ENCODE measurements at places on chromosomes 5 and 9. TPM values are rescaled to one million over a fixed set of nuclear protein-coding genes. Genes with fewer than 3 reads are reported as not detected.

GRCh38 chr9:137087409-137087925 lies 682 bp downstream of the MAN1B1 start:
- no peak for DNase-seq

- no peak for DNase-seq
These were observed 32.4 kb downstream of the GNAQ start for GRCh38 chr9:77999231-77999631.

DNA sequence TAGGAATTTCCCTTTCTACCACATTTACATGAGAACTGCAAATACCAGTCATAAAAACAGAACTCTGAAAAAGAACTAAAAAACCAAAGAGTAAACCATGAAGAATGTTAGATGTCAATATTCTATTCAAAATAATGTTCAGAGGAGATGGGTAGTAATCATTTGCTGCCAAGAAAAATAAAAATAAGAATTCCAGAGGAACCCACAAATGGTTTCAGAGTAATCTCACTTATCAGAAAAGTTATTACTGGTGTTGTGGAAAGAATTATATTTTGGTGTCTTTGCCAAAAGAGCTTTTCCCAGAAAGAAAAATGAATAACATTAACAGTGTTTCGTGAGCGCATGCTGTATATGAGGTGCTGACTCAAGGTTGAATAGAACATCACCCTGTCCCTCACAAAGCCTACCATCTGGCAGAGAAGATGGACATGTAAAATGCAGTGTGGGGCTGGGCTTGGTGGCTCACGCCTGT lies 35.6 kb downstream of the GPR21 start:
- DNase-seq, result no peak

DNA sequence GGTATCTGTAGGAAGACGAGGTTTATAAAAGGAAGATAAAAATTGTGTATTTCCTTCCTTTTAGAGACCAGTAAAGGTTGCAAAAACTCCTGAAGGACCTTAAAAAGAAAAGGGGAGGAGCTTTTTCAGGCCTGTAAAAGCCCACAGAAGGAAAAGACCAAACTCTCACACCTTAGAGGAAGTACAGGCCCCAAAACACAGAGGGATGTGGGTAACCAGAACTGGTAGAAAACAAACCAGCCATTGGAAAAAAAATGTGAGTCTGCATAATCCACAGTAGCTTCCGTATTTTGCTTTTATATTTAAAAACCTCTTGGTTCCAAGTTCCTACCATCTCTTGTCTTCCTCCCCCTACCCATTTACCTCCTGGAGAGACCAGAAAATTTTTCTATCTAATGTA lies 8.5 kb downstream of the GIN1 start:
- no peak for DNase-seq

DNA sequence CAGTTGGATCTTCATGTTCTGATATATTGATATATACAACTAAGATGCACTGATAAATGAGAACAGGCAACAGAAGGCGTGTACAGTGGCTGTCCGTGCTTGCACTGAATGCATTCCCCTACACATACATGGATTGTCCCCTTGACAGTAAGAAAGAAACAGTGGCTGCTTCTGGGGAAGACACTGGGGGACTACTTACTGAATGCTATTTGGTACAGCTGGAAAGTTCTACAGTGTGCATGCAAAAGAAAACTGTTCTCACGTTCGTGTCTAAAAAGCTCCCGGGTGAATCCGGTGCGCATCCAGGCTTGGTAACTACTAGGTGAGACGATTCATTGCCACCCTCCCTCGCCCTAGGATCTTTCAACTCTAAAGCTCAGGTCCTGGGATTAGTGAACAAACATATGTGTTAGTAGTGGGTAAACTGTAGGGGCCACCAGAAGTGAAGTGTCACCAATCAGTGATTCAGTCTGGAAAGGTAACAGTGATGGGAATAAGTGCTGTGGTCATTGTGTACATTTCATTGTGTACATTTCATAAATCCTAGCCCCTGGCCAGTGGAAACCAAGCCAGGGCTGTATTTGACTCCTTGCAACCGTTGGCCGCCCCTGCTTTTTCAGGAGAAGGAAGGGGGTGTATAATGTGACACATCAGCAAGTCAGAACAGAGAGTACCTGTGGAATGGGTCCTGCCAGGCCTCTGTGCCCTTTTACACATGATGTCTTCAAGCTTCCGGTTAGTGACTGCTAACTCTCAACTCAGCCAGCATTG lies 46.3 kb upstream of the BOD1 start:
- no peak for DNase-seq

DNA sequence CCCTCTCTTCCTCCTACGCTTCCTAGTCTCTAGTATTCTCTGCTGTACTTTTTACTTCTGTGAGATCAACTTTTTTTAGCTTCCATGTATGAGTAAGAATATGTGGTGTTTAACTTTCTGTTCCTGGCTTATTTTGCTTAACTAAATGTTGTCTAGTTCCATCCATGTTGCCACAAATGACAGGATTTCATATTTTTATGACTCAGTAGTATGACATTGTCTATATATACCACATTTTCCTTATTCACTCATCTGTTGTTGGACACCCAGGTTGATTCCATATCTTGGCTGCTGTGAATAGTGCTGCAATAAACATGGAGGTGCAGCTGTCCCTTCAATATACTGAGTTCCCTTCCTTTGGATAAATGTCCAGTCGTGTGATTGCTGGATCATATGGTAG lies 34.8 kb downstream of the FGD3 start:
- DNase-seq, result no peak

DNA sequence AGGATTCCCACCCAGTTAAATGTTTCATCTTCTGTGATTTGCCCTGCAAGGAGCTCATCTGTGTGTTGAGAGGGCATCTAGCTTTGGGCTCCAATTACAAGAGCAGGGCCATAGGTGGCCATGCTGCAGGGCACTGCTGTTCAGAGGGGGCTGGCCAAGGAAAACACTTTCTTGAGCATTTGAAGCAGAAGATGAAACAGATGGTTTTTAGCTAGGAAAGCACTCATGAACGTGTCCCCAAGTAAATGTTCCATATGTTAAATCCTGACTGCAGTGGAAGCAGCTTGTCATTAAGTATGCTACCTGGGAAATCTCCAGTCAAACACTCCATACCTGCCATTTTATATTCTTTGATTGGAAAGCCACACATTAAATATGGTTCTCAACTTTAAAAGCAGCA lies 176.6 kb downstream of the FBXL7 start:
- no peak for DNase-seq

Gene TMEM215
- not detected for total RNA-seq

- peak; percentile 78 for DNase-seq
These were observed at the start of gene FAM120A for GRCh38 chr9:93450945-93451815. Gene FAM120A (plus strand): TSS chr9:93451685. CDS start chr9:93451916, 231 bp downstream.

DNA sequence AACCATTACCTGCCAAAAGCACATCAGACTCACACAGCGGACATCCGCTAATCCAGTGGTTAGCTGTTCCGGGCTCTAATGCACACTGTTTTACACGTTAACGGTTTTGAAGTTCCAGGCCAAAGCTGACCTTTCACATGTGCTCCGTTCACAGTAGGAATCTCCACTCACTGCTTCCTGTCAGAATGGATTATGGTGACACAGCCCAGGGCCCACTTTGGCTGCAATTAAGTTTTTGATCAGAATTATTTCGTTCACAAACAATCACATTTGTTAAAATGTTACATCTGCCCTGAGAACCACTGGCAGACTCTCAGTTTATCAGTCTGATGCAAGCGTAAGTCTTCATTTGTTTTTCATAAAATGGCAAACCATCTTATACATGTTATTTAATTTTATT lies 30.2 kb upstream of the CATSPER3 start:
- no peak for DNase-seq

Gene GGTA1
- total RNA-seq, result 2.0 TPM

- no peak for DNase-seq
These were observed 6.7 kb downstream of the NRARP start for GRCh38 chr9:137295238-137295811.

DNA sequence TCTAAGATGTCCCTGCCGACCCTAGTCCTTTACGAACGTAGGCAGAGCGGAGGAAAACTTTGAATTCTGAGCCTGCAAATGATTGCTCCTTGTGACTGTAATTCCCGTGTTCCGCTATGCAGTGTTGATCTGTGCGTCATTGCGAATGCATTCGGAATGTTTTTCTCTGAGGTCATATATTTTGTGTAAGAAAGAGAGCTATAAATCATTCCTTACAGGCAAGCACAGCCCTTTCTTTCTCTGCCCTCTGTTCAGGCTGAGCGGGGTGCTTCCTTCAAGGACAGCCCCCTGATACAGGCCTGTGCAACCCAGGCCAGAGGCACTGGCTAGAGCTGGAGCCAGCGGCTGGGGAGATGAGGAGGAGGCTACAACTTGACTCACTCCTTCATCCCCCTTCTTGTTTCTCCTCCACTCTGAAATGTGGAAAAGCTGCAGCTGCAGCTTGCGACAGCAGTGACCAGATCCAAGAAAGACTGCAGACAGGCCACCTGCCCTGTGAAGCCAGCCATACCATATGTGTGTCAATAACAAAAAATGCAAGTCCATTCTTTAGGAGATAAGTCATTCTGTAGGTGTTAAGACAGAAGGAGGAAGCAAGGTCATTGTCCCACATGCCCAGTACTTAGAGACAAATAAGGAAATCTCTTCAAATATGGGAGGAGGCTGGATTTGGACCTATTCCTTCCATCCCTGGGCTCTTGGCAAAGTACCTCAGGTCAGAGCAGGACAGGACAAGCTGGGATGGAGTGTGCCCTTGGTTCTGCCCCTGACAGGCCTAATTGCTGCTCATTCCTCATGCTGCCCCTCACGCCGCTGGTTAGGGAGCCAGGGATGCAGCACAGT lies 345.7 kb upstream of the WWC1 start:
- no peak for DNase-seq

Gene HTR4
- not detected for total RNA-seq

- DNase-seq, result no peak
These were observed 23.1 kb downstream of the POLR1E start for GRCh38 chr9:37508834-37509206.

Gene FAM151B
- total RNA-seq, result 2.9 TPM

DNA sequence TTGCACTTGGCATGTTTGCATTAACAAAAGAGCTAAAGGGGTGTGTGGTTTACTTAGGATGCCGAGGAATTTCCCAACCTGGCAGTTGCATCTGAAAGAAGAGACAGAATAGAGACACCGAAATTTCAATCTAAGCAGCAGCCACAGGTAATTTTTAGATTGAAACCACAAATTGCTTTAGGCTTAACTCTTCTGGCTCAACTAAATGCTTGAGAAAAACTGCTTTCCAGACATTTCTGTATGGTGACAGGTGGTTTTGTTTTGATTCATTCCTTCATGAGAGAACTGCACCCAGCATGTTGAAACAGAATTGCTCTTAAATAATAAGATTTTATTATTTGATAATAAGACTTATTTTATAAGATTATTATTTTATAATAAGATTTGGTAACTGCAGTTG lies 21.5 kb downstream of the SECISBP2 start:
- no peak for DNase-seq

DNA sequence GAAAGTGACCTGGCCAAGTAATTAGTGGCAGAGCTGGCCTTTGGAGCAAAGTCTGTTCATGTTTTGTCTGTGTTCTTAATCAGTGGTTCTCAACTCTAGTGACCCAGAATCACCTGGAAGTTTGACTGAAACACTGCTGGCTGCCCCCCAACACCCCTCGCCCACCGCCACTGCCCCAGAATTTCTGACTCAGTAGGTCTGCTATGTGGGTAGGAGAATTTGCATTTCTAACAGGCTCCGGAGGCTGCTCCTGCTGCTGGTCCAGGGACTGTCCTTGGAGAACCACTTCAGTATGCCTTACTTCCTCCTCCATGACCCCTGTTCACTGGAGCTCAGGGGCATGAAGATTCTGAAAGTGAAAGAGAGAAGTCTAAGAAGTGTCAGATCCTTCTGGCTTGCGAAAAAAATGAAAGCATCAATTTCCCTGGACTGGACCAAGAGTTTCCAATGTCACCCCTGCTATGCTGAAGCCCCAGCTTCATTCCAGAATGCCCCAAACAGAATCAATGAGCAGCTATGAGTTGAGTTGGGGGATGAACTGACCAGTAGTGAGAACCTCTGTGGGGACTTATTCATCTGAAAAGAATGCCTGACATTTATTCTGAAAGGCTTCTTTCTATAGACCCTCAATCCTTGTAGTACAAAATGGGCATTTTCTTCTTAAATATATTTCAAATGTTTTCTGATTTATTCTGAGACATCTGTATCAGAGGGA lies 20.8 kb upstream of the COL15A1 start:
- DNase-seq, result no peak

GRCh38 chr9:92236915-92237314 lies 56.6 kb downstream of the IARS1 start:
- DNase-seq, result no peak

Gene FANCG
- 19.3 TPM for total RNA-seq

DNA sequence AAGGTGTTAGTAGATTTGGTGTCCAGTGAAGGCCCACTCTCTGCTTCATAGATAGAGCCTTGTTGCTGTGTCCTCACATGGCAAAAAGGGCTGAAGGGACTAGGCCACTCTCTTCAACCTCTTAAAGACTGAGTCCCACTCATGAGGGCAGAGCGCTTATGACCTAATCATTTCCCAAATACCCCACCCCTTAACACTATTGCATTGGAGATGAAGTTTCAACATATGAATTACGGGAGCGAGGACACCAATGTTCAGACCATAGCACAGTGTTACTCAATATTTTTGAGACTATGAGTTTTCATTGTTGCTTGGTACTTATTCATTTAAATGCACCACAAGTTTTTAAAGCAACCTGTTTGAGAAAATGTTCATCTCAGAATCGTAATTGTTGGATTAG lies 8.8 kb upstream of the OTULINL start:
- no peak for DNase-seq

Gene PRRX2
- 6.5 TPM for total RNA-seq

DNA sequence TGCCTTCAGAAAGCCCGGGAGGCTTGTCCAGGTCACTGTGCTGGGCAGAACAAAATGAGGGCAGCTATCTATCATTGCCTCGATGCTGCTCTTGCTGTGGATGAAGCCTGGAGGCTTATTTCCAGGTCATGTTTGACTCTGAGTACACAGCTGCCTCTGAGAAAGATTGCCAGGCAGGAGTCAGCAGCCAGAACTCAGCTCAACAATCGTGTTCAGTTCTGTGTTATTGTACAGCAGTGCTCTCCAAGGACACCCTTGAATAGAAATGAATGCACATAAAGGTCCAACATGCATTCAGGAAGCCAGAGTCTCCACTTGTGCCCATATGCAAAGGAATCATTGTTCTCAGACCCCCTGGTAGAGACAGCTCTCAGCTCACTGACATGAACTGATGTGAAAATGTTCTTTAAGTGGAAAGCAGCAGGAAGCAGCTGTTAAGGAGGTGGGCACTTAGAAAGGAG lies 61.7 kb upstream of the ZFR start:
- DNase-seq, result no peak

Gene IFNA2
- total RNA-seq, result not detected

DNA sequence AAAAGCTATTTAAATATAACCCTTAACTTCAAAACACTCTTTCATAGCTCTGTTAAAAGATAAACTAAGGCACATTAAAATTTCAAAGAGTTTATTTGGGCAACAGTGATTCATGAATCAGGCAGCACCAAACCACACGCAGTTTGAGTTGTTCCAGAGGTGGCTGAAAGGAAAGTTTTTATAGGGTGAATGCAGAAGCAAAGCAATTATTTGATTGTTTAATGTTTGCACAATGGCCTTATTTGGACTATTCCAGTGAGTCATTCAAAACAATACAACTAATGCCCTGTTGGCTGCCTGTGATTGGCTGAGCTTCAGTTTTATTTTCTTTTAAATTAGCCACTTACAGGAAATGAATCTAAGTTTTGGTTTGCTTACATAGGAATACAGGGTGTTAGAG lies 125.3 kb downstream of the CEP120 start:
- no peak for DNase-seq

GRCh38 chr9:136578915-136579649 lies 33.2 kb upstream of the NOTCH1 start:
- no peak for DNase-seq

GRCh38 chr5:112087222-112087621 lies 330.2 kb upstream of the NREP start:
- no peak for DNase-seq

Gene PRUNE2
- 93.1 TPM for total RNA-seq
